ENCODE measurements at places on chromosomes 4 and X.

DNA sequence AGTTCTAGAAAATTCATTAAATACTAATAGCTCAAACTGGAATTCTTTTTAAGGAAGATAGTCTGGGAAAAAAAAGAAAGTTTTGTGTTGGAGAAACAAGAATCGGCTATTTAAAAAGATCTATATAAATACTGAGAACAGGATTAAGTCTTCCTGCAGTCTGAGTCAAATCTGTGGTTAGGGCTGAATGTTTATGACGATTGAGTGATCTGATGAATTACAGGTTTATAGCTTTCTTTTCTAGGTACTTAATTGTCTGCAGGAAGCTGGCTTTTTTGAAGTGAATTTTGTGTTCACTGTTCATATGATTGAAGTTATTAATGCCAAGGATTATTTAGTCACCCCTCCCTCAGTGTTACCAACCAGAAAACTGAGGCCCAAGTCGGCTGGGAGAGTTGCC, 42.2 kb downstream of the TLL1 start:
- DNase-seq, result no peak

- no peak for DNase-seq
Observed at GRCh38 chr4:135239964-135240363, 1038.4 kb upstream of the PABPC4L start.

- DNase-seq, result no peak
Observed at GRCh38 chr4:99043346-99043745, 45.2 kb downstream of the ADH5 start.

DNA sequence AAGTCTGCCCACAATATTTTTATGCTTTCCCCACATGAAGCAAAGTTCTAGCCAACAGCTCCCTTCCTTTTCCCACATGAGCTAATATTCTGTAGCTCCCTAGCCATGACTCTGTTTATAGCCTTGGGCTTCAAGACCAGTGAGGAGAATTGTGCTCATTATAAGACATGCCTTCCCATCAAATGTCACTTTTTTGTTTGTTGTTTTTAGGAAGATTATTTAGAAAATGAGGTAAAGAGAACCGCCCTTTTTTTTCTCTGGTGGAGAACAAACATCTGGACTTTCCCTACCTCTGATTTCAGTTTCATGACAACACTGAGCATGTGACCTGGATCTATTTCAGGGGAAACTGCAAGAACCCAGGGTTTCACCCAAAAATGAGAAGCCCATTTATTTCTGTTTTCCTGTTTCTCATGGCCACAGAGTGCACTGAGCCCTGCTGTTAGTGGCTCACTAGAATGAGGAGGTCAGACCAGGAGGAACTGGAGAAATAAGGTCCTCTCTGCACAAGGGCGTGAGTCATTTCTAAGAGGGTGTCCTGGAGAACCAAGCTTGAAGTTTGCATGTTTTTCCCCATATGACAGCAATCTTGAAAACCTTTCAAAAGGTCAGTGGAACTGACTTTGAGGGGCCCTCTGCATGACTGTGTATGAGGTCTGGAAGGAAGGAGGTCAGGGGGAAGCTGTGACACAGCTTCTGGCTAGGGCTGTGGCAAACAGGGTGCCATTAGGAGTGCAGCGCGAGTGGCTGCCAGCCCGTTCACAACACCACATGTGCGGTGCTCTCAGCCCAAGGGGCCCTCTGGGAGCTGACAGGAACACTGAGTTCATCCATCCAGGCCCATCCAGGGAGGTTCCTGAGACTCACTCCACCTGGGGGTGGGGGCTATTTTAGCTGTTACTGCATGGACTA, 55.2 kb downstream of the CHST7 start:
- DNase-seq, result no peak

All from hippocampal formation (tissue), 2 donors.